ENCODE measurements at places on chromosomes 6 and 20. TPM values are rescaled to one million over a fixed set of nuclear protein-coding genes. Genes with fewer than 3 reads are reported as not detected.

Gene TBX18
- not detected for total RNA-seq

DNA sequence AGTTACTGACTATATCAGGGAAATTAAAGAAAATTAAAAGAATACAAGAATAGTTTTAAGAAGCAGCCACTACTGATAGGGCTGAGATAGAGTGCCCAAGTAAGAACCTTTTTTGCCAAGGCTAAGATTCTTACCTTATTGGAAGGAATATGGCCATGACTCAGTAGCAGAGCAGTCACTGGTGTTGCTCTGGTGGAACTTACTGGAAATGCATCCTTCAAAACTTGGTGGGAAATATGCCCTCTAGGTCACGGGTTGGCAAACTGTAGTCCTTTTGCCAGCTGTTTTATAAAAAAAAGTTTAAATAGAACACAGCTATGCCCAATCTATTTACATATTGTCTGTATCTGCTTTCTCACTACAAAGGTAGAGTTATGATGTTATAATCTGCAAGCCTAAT is 6.0 kb downstream of the HSF2 start:
- no peak overlapping the region for H3K4me3 ChIP-seq
- no peaks in the 10 kb centered on the region for H3K36me3 ChIP-seq
- no peak for DNase-seq
- peaks cover 53% of the 10 kb centered on the region for H3K4me1 ChIP-seq
- no peaks in the 10 kb centered on the region for H3K27me3 ChIP-seq

DNA sequence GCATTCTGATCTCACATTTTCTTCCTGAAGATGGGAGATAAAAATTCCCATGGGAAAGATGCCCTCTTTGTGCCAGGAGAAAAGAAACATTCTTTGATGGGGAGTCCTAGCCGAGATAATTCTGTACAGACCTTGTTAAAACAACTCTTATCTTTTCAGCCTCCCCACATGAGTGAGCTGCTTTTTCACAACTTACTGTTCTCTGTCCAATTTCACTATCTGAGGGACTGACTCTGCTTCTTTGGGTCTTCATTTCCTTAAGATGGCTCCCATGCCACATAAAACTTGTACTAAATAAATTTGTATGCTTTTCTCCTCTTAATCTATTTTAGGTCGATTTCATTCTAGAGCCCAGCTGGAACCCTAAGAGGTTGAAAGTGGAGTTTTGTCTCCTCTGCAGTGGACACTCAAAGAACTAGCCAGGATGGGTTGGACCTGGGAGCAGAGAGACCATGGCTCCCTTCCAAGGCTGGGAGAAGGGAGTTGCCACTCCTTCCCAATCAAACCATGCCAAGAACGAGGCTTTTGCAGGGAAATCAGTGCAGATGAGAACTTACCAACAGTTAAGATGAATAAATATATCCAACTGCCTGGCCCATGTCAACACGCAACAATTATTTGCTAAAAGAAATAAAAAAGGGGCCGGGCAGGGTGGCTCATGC is 285.8 kb upstream of the SULF2 start:
- no peaks in the 10 kb centered on the region for H3K4me1 ChIP-seq
- no peak for DNase-seq
- no peak overlapping the region for H3K27ac ChIP-seq
- no peaks in the 10 kb centered on the region for H3K27me3 ChIP-seq
- H3K4me3 ChIP-seq = no peak overlapping the region

Gene SUMO4
- 6.8 TPM for total RNA-seq

Gene TSPO2
- total RNA-seq = not detected

DNA sequence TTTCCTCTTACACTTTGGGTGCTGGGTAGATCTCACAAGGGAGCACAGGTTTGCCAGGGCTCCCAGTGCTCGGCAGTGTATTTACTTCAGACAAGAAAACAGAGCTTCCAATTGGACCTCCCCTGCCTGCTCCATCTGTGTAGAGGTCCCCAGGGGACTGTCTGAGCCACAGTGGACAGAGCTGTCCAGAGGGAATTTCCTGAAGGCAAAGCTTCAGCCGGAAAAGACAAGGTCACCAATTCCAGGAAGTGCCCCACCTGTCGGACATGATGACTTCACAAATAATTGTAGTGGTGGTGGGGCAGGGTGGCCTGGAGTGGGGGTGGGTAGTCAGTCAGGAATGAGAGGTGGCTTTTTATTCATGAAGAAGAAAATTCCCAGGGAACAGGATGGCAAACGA is 18.6 kb downstream of the ADGRF5 start:
- H3K27me3 ChIP-seq = no peaks in the 10 kb centered on the region
- no peaks in the 10 kb centered on the region for H3K4me1 ChIP-seq

Gene TCF19
- 9.0 TPM for total RNA-seq

Gene HLA-DQB1
- total RNA-seq = 6.3 TPM

GRCh38 chr6:110039364-110039980 is 61.4 kb downstream of the GPR6 start:
- peak; percentile 77 for DNase-seq
- no peaks in the 10 kb centered on the region for H3K36me3 ChIP-seq
- H3K27ac ChIP-seq = peak overlapping the region; percentile 34

GRCh38 chr6:110075406-110075805 is 97.3 kb downstream of the GPR6 start:
- no peaks in the 10 kb centered on the region for H3K27me3 ChIP-seq
- no peaks in the 10 kb centered on the region for H3K4me1 ChIP-seq
- no peak overlapping the region for H3K27ac ChIP-seq
- H3K36me3 ChIP-seq = no peaks in the 10 kb centered on the region
- no peak for DNase-seq

Gene SLCO4A1
- total RNA-seq = 0.97 TPM

GRCh38 chr6:113339209-113339608 is 517.9 kb upstream of the MARCKS start:
- no peaks in the 10 kb centered on the region for H3K36me3 ChIP-seq
- no peak overlapping the region for H3K4me3 ChIP-seq
- no peaks in the 10 kb centered on the region for H3K4me1 ChIP-seq
- no peak for DNase-seq

- H3K27ac ChIP-seq = no peak overlapping the region
- H3K27me3 ChIP-seq = no peaks in the 10 kb centered on the region
- peaks cover 12% of the 10 kb centered on the region for H3K36me3 ChIP-seq
- DNase-seq = no peak
Observed at GRCh38 chr20:45036044-45036755, 64.7 kb downstream of the KCNS1 start.

DNA sequence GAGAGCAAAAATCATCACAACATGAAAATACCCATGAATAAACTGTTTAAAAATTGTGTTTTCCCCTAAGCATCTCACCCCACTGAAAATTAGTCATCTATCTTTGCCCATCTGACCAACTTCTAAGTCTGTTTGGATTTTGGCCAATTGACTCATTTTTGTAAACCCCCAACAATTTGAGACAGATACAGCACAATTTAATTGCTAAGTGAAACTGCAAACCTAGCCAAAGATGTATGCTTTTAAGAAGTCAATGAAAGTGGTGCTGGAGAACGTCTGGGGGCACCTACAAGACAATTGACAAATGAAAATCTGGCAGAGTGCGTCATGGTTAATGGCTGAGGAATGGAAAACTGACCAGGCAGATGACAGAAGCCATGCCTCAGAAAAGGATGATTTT is 30.9 kb upstream of the SLC24A3 start:
- no peak overlapping the region for H3K4me3 ChIP-seq
- H3K27ac ChIP-seq = no peak overlapping the region
- H3K4me1 ChIP-seq = no peaks in the 10 kb centered on the region
- no peaks in the 10 kb centered on the region for H3K36me3 ChIP-seq
- no peak for DNase-seq

DNA sequence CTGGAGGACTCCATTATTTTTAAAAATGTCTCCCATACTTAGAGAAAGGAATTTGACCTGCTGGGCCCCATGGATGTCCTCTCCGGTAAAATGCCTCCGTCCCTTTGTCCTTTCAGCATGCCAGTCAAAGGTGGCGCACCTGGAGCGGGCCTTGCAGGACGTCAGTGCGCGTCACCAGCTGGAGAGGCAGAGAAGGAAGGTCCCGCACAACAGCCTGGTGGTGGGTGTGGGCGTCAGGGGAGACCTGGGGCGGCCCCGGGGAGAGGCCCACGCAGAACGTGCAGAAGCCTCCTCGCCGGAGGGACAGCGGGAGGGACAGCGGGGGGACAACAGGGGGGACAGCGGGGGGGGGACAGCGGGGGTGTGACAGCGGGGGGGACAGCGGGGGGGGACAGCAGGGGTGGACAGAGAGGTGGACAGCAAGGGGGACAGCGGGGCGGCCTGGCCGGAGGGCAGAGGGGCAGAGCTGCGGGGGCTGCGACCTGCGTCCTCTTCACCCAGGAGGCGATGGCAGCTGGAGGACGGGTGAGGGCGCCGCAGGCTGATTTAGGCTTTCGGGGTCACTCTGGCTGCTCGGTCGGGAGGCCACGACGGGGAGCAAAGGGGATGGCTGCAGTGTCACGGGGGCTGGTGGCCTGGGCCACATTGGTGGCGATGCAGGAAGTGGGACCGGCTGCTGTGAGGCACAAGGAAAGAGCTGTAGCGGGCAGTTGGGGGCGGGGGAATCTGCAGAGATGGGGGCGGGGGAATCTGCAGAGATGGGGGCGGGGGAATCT is 859 bp upstream of the KIF25 start:
- no peak for DNase-seq
- H3K27ac ChIP-seq = no peak overlapping the region
- H3K27me3 ChIP-seq = no peaks in the 10 kb centered on the region
- no peak overlapping the region for H3K4me3 ChIP-seq
- H3K36me3 ChIP-seq = no peaks in the 10 kb centered on the region

Gene TMEM200A
- total RNA-seq = 1.1 TPM

DNA sequence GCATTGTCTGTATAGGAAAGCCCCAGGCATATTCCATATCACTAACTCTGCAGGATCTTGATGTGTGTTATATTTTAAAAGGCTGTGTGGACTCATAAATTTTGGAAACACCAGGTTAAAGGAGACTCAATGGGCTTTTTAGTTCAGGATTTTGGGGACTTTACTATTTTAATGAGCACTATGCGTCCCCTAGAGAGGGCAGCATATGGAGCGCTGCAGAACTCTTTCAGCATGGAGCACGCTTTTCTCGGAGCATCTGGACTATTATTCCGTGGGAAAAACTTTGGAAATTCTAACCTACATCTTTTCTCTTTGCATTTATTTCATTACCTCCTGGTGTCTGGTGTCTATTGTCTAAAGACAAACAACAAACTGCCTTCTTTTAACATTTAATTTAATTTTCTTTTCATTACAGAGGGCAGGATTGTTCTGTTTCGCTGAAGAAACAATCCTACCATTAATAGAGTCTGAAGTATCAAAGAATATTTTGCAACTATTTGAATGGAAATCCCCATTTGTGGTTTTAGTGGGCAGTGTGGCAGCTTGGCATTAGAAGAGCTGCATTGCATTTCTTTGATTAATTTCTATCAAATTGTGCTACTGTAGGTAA is 399.9 kb upstream of the HSF2 start:
- H3K27ac ChIP-seq = no peak overlapping the region
- no peaks in the 10 kb centered on the region for H3K27me3 ChIP-seq
- H3K36me3 ChIP-seq = no peaks in the 10 kb centered on the region

GRCh38 chr6:52046456-52046855 is 41.0 kb downstream of the PKHD1 start:
- H3K4me3 ChIP-seq = no peak overlapping the region
- DNase-seq = no peak
- H3K36me3 ChIP-seq = no peaks in the 10 kb centered on the region
- no peak overlapping the region for H3K27ac ChIP-seq

DNA sequence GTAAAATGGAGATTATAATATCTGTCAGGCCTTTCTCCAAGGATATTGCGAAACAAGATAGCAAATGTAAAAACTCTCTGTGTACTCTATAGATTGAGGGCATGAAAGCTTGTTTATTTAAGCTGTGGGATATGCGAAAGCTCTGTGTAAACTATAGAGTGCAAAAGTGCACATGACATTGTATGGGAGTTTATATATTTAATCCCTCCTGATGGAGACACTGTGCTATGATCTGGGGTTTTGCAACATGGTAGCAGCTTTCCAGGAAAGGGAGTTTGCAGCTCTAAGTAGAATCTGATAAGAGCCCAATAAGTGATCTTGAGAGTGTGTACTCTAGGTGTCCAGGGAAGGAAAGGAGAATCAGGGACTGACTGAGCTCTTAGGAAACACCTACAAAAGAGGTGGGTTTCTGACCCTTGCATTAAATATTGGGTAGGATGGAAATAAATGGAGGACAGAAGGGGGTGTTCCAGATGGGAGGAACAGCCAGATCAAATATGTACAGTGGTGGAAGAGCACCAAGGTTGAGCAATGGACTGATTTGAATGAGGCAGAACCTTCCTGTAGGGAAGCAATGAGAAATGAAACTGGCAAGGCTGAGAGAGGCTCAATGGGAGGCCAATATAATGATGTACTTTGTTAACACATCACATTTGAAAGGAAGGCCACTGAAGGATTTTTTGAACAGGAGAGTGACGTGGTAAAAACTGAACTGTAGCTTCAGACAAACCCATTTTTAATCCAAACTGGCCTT is 450.1 kb downstream of the GJA1 start:
- H3K36me3 ChIP-seq = no peaks in the 10 kb centered on the region
- H3K27ac ChIP-seq = no peak overlapping the region

Gene BPIFB2
- total RNA-seq = not detected

- H3K4me1 ChIP-seq = peaks cover 18% of the 10 kb centered on the region
- no peak overlapping the region for H3K27ac ChIP-seq
- no peak for DNase-seq
- no peak overlapping the region for H3K4me3 ChIP-seq
- H3K27me3 ChIP-seq = no peaks in the 10 kb centered on the region
- H3K36me3 ChIP-seq = no peaks in the 10 kb centered on the region
Observed at GRCh38 chr20:19934792-19935491, 82.2 kb upstream of the NAA20 start.

Gene LHFPL5
- total RNA-seq = not detected

DNA sequence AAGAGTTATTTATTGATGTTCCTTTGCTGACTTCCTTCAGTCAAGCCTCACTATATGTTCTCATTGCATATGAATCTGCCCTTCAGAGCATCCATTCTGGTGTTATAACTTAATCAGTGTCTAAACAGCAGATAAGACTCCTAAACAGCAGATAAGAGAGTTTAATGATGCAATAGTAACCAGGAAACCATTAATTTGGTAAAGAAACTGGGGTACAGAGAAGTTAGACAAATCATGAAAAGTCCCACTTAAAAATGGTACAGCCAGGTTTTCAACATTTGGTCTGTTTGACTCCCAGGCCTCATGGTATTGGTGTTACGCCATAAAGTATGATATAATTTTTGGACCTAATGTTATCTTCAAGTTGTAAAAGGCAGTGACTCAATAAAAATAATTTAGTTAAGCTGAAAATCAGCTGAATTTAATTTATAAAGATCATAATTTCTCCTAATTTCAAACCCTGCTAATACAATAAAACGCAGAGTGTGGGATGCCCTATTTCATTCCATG is 127.4 kb upstream of the DST start:
- H3K4me3 ChIP-seq = no peak overlapping the region
- no peaks in the 10 kb centered on the region for H3K4me1 ChIP-seq
- H3K27me3 ChIP-seq = no peaks in the 10 kb centered on the region

DNA sequence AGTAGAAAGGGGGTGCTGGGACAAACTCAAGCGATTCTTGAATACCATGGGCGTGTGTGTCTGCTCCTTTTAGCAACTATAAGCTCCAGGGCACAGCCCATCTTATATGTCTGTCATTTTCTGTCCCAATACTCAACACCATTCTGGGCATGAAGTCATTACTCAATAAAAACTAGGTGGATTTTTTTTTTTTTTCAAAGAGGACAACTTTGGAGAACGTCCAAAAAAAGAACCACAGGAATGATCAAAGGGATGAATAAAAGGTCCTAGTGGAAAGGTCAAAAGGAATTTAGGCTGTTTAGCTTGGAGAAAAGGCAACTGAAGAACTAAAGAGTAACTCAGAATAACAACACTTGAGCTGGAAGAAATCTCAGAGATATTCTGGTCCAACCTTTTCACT is 24.4 kb downstream of the UQCC1 start:
- H3K27ac ChIP-seq = no peak overlapping the region
- no peaks in the 10 kb centered on the region for H3K27me3 ChIP-seq
- peaks cover 17% of the 10 kb centered on the region for H3K36me3 ChIP-seq
- H3K4me3 ChIP-seq = no peak overlapping the region
- no peak for DNase-seq
